AG08396 (cell line): ENCODE measurements at places on chromosomes 7 and 10.

- no peak for DNase-seq
Observed at GRCh38 chr10:123021517-123021916, 12.7 kb downstream of the ACADSB start.

GRCh38 chr10:79081353-79082034 is 12.7 kb downstream of the ZMIZ1 start:
- peak; percentile 73 for DNase-seq

DNA sequence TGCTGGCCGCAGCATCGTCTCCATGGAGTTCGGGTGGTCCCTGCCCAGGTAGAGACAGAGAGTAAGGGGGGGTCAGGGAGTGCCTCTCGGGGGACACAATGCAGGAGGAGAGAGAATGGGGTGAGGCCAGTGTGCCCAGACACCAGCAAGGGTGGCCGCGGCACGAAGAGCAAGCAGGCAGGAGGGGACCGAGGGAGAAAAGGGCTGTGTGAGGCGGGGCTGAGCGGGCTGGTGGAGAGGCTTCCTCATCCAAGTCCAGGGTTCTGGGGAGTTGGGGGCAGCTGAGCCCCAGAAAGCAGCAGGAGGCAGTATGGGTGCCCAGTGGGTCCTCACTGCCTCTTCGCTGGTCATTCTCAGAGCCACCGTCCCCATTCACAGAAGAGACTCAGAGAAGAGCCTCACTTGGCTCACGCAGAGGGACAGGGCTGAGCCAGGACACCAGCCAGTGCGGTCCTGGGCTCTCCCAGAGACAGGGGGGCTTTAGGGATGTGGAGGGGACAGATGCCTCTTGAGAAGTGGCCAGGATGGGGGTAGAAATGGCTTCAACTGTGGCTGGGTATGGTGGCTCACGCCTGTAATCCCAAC is 78.9 kb downstream of the MICALL2 start:
- DNase-seq, result no peak

- DNase-seq, result peak; percentile 49
Observed at GRCh38 chr10:96665306-96665705, 55.0 kb downstream of the PIK3AP1 start.

GRCh38 chr10:14327527-14327926 is 3.2 kb downstream of the FRMD4A start:
- peak; percentile 19 for DNase-seq

DNA sequence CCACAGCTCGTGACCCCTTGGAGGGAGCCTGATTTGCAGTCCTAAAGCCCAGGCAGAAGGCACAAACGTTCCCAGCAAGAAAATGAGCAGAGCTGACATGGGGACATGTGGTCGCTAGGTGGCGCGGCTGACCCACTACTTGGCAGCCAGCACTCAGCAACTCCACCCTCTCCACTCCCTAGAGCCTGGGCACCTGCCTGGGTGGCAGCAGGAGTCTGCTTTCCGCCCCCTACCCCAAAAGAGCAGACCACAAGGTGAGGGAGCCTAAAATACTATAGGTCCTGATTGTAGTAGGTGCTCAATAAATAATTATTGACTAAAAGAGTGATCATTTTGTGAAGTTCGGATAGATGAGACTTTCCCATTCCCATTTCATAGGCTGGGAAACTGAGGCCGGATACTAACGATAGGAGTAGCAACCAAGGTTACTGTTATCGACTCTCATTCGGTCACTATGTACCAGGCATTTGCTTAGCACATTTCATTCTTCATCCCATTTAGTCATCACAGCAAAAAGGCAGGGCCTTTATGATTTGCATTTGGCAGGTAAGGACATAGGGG is 57.4 kb downstream of the NEUROG3 start:
- DNase-seq, result peak; percentile 89
